Stimulated activated CD8-positive, alpha-beta memory T cell treated with anti-CD3 and anti-CD28 coated beads, Interleukin-15, amount 100 ng/mL, for 4 hours (primary cell): ENCODE measurements at places on chromosomes 7 and 10.

DNA sequence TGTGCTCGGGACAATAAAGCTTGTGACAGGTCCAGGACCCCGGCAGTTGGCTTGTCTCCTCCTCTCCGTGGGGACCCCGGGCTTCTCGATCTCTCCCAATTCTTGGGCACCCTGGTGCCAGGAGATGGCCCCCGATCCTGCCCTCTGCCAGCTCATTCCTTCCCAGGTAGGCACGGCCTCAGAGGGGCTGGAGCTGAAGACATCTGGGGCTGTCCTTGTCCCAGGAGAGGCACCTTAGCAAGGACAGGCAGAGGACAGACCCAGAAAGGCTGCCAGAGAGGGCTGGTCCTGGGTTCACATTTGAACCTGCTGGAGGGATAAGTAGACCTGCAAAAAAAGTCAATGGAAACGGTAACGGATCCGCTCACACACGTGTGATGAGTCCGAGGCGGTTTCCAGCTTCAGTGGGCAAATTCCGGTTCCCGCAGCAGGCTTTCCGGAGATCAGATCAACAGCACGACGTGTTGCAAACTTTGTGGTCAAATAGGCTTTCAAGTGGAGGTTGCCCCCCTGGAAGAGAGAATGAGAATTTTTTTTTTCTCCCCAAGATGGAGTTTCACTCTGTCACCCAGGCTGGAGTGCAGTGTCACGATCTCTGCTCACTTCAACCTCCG, 47.7 kb upstream of the GTF2IRD1 start:
- no peak for DNase-seq

GRCh38 chr7:111174510-111174909, 83.6 kb downstream of the LRRN3 start:
- no peak for DNase-seq

GRCh38 chr7:127718340-127718679, 66.3 kb downstream of the SND1 start:
- DNase-seq, result no peak

DNA sequence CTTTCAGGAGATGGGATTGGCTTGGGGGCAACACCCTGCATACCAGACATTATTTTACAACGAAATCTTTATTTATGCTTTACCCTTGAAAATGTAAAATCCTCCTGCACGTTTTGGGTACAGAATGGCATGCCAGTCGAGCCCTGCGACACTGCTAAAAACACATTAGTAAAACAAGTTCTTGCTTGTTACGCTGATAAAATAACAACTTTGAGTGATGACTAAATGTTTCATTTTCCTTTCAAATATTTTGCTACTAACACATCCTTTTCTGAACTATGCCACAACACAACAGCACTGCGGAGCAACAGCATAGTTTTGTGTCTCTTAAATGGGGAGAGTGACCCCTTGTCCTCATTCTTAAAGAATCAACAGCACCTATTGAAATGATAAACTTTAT, 76.0 kb upstream of the SEMA3D start:
- no peak for DNase-seq

GRCh38 chr7:155323001-155323638, 25.4 kb downstream of the INSIG1 start:
- no peak for DNase-seq

DNA sequence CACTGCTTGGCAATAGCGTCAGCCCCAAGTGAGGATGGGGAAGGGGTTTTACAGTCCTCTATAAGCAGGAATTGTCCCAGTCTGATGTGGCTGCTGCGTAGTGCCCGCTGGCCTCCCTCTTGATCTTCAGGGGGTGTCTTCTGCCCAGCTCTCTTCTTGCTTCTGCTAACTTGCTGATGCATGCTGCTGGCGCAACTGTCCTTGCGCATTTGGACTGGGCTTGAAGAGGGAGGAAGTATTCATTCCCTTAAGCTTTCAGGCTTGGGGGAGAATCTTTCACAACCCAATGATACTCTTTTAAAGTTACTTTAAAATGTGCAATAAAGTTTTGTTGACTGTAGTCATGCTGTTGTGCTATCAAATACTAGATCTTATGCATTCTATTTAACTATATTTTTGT, 10.3 kb downstream of the GALNT11 start:
- DNase-seq, result no peak

DNA sequence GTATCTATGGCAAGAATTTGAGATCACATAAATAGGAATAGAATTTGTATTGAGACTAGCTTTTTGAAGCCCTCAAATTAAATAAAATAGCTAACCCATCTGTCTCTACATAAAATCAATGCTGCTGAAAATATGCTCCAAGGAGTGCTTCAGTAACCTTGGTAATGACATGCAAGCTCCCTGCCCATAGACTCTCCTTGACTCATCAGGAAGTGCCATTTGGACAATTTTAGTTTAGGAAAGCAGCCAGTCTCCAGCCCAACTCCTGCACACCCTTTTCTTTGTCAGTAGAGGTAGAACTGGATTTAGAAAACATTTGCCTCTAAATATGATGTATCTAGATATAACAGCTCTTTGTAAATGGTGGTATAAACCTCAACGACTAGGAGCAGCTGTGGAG, 69.9 kb upstream of the PTPRZ1 start:
- DNase-seq, result no peak

- DNase-seq, result no peak
Observed at GRCh38 chr7:4797858-4798705, 22.7 kb downstream of the AP5Z1 start.

GRCh38 chr7:94433224-94433623, 38.5 kb downstream of the COL1A2 start:
- no peak for DNase-seq

DNA sequence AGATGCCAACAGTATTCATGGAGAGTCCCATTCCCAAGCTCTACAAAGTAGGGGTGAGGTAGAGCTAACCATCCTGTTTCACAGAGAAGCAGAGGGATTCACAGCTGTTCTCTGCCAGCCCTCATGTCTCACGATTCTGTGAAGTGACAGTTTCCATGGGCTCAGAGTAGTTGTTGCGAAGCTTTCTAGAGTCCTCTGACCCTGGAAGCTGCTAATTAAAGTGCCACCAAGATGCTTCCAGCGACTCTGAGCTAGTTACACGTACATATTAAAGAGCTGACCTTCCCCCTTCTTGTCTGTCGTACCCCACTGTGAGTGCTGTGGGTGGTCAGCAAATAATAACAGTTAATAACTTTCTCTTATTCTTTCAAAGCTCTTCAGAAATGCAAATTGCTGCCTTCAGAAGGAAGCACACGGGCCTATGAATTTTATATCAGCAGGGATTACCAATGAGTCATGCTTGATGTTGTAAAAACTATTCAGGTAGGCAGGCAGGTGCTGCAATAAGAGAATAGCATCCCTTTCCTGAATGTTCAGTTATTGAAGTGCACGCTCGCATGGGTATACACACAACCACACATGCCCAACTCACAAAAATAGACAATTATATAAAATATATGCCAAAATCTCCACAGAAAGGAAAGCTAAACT, 34.1 kb downstream of the DNAJB9 start:
- DNase-seq, result no peak

DNA sequence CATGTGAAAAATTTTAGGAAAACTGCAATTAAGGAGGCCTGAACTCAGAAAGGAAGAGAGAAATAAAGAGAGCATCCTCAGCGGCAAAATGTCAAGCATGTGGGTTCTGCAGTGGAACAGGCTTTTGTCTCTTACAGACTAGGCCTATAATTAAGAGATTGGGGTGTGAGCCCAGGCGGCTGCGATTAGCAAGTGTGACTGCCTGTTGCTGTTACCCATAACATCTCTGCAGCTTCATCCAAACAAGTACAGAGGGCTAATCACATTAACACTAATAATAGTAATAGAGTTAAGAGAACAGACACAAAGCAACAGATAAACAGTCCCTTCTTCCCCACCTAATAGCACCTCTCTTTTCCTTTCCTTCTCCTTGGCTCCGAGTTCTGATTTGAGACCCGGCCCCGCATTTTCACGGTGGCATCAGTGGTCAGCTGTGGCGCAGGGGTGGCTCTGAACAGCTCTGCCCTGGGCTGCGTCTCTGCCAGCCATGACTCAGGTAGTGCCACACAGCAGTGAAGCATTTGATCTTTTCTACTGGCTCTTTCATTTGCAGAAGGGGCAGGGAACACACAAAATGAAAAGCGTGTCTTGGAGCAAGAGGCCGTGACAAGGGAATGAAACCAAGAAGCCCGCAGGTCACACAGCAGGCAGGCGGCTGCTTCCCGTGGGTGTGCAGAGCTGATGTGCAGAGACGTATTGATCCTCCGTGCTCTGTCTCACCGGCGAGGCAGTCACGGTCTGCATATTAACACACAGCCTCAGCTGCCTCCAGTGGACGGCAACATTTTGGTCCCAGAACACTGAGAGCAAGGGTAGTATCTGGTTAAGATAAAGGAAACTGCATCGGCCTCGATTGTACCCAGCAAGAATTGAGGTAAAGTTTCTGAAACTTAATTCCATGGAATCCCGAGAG, 103.1 kb downstream of the KLF6 start:
- no peak for DNase-seq

DNA sequence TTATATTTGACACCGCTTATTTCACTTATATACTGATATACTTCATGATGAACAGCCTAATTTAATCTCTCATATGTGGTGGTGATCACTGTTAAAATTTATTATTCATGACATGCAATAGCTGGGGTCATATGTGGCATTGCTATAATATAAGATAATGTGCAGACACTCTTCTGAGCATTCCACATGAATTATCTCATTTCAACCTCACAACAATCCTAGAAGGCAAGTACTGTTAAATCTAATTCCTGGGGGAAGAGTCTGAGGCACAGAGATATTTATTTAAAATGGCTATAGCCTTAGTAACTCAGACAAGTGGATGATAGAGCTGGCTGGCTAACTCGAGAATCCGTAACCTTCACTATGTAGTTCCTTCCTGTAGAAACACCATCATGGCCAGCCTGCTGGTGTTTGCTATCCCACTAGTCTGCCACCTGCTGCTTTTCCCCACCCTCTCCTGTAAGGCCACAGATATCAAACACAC, 46.6 kb upstream of the A1CF start:
- DNase-seq, result no peak

- DNase-seq, result no peak
Observed at GRCh38 chr7:113371416-113372043, 253.2 kb upstream of the SMIM30 start.

- DNase-seq, result no peak
Observed at GRCh38 chr10:79939969-79940368, 8.9 kb downstream of the SFTPD start.

DNA sequence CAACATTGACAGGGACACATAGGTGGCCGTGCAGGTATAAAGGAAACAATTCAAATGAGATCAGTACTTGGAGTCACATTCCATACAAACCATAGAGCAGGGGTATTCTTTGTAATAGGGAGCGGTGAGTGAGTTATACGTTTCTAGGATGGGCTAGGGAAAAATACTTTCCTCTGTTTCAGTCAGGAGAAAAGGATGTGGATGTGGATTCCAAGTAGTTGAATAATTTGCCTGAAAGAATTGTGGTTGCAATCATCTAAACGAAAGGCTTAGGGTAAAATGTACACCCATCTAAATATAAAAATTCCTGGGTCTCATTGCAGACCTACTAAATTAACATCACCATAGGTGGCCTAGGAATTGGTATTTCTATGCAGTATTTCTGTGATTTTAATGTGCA, 270.7 kb upstream of the IGFBP3 start:
- no peak for DNase-seq

GRCh38 chr7:48130658-48131108, 40.6 kb upstream of the ABCA13 start:
- DNase-seq, result no peak

GRCh38 chr7:152894295-152895170, 135.0 kb downstream of the ACTR3B start:
- no peak for DNase-seq

DNA sequence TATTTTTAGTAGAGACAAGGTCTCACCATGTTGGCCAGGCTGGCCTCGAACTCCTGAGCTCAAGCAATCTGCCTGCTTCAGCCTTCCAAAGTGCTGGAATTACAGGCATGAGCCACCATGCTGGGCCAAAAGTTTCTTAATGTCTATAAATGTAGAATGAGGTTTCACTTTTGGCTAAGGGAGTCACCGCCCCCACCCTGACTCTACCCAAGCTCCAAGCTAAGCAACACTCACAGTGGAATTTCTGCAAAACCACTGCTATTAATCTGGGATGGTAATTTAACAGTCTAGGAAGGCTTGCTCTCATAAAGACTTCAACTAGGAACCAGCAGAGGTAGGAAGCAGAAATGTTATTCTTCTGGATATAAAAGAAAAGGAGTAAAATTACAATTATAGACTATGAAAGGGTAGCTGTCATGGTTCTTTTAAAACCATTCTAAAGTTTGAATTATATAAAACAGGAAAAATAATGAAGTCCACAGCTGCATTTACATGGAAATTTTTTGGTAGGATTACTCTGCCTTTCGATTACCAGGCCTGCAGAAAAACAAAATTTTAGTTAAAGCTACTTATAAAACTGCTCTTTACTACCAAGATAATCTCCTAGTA, 211.6 kb downstream of the SFMBT2 start:
- DNase-seq, result no peak

GRCh38 chr10:8803992-8804391, 749.5 kb downstream of the GATA3 start:
- no peak for DNase-seq

GRCh38 chr7:15439853-15440252, 122.0 kb downstream of the AGMO start:
- DNase-seq, result no peak

DNA sequence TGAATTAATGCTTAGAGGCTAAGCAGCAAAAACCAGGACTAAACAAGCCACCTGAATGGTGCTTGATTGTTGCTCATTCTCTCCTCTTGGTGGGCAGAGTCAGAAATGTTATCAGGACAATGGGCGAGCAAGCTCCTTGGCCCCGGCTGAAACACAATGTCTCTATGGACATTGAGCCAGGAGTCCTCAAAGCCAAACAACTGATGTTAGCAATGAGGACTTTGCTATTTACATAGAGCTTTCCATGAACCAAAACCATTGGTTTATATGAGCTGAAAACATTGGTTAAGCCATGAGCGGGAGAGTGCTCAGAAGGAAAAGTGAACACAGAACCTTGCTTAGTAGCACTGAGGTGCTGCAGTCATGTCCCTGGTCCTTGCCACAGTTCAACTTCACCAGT, 21.5 kb upstream of the NPVF start:
- DNase-seq, result no peak

GRCh38 chr10:10872764-10873163, 144.9 kb upstream of the CELF2 start:
- DNase-seq, result no peak

DNA sequence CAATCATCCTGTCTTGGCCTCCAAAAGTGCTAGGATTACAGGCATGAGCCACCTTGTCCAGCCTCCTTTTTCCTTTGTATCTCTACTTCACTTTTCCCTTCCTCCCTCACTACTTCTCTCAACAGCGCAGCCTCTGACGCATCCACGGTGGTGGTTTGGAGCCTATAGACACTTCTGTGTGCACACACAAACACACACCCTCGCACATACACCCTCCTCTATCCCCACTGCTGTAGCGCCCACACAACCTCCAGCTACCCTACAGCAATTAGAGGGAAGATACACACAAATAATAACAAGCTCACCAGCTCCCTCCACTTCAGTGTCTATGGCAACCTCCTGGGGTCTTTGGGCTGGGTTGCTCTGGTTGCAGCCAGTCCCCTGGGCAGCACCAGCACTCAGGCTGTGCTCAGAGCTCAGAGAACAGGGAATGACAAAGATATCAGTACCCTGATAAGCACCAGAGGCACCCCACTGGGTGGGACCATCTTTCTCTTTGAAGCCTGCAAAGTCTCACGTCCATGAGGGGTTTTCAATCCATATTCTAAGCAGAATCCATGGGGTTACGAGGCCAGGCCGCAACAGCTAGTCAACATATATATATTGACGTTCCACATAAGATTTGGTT, 3.3 kb upstream of the CAMK2G start:
- DNase-seq, result no peak

- DNase-seq, result no peak
Observed at GRCh38 chr7:3244241-3244814, 56.7 kb upstream of the SDK1 start.

- DNase-seq, result no peak
Observed at GRCh38 chr7:144820552-144820951, 15.3 kb downstream of the TPK1 start.
